ENCODE measurements at places on chromosomes 3 and 15.

GRCh38 chr3:47194994-47195393 lies 31.1 kb upstream of the SETD2 start:
- no peak for DNase-seq

DNA sequence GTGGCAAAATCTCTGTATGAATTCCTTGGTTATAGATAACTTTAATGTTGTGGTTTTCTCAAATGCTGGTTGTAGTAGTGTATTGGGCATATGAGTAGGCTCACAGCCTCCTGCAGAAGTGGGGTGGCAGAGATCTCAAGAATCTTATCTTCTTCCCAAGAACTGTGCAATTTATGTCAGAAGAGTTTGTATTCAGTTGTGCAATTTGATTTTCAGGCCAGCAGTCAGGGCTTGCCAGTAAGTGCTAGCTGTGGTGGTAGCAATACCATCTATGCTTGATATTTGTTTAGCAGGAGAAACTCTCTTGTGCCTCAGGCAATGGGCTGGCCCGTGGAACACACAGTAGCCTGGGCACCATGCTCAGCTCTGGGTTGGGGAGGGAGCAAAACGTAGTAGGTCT lies 58.4 kb upstream of the GOLIM4 start:
- no peak for DNase-seq

DNA sequence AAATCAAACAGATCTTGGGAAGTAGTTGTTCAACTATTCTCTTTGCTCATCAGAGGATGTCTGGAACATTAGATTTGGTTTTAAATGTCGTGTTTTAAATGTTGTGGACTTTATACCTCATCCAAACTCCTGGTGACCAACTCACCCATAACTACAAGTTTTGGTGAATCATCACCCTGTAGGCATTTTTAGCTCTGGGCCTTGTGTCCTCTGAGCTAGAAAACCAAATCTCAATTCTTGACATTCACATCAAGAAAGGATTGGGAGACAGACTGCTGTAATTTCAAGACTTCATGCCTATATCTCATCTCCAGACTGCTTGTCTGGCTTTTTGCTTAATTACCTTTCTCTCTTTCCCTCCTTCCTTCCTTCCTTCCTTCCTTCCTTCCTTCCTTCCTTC lies 228.5 kb upstream of the ROBO2 start:
- DNase-seq: no peak

DNA sequence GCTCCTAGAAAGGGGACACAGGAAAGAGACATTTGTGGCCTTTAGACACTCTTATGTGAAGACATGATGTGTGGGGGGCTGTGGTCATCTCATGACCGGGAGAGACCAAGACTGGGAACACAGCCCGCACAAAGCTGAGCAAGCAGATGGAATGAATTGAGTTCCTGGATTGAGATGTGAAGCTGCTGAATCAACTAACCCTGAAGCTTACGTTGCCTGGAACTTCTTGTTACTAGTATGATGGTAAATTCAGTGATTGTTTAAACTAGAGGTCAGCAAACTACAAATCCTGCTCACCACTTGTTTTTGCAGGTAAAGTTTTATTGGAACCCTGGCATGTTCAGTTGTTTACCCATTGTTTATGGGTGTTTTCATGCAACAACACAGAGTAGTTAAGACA lies 83.4 kb upstream of the BHLHE40 start:
- DNase-seq: no peak

- no peak for DNase-seq
Measured at GRCh38 chr3:176927280-176927679, 270.0 kb downstream of the TBL1XR1 start.

- DNase-seq: no peak
Measured at GRCh38 chr3:147424581-147425387, 15.6 kb downstream of the ZIC1 start.

DNA sequence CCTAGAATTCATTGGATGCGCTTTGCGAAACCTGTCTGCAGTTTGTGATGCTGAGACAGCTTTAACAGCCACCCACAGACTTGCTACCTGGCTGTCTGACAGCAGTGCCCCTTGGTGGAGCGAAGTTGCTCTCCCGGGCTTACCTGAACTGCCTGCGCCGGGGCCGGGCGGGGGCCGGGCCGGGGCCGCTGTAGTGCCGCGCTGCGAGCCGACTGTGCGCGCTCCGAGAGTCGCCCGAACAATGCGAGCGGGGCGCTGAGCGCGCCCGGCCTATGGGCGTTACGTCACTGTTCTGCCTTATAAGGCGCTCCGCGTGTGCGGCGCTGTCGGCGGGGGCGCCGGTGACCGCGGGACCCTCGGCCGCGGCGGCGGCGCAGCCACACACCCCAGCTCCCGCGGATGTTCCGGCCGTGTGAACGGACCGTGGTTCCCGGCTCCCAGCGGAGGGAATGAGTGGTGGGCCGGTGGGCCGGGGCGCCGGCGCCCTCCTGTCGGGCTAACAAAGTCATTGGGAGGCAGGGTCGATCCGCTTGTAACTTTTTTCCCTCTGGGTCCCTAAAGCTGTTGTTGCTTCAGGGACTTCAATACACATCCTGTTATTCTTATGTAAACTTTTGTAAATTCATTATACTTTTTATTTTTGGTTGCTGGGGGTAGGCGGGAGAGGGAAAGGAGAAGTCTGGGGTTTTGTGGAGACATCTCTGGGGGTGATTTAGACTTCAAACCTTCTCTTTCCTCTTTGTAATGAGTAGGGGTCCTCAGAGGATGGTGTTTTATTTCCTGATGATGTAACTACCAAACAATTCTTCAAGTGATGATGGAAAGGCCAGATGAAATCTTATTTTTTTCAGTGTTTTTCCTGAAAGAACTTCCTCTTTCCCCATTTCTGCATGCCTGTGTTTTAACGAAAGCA lies 58.5 kb downstream of the CMSS1 start:
- DNase-seq: peak; percentile 67

GRCh38 chr15:22945071-22945470 lies 35.1 kb downstream of the CYFIP1 start:
- DNase-seq: no peak

Data from trophoblast cell (in vitro differentiated cells and primary cell).